ENCODE measurements at places on chromosomes 12 and 14.

DNA sequence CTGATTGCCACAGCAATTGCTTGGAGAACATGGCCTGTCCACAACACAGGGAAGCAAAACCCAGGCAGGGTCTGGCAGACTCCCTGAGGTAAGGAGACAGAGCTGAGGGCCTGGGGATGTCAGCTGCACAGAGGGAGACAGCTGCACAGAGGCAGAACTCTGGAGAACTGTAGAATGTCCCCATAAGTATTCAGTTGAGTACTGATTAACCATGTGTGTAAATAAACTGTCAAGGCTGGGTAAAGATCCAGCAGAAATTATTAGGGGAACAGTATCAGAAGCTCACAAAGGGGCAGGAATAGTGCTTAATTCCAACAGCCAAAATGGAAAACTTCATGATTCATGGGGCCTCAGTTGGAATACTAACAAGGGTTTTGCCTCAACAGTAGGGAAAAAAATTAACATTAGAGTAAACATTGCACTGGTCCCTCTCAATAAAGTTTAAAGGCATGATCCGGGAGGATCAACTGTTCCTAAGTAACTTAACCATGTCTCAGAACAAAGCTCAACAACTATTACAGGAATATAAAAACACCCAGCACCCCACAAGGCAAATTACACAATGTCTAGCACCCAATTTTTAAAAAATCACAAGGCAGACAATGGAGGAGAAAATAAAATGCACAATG, 201.3 kb upstream of the RASSF8 start:
- no peak for DNase-seq

- DNase-seq, result peak; percentile 41
Measured at GRCh38 chr12:104456950-104457745, 400 bp downstream of the CHST11 start.

GRCh38 chr12:89948271-89949175, 239.9 kb upstream of the ATP2B1 start:
- no peak for DNase-seq

GRCh38 chr12:111175396-111176094, 193.3 kb downstream of the PHETA1 start:
- no peak for DNase-seq

DNA sequence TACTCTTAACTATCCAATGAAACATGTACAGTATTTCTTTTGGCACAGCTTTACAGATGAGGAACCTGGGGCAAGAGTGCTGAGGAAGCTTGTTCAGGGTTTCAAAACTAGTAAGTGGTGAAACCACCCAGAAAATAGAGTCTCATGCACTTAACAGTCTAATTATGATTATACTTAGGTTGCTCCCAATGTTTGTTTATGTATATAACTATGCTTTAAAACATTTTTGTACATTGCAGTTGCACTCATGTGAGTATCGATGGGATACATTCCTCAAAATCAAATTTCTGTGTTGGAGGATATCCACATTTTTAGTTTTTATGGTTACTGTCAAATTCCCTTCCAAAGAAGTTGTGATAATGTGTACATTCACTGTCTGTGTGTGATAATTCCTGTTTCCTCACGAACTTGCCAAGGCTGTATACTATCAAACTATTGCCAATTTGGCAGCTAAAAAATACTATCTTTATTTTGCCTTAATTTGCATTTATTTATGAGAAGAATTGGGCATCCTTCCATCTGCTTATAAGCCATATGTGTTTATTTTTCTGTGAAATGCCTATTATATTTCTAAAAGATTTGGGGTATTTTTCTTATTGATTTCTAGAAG, 143.9 kb upstream of the SSTR1 start:
- DNase-seq, result no peak

DNA sequence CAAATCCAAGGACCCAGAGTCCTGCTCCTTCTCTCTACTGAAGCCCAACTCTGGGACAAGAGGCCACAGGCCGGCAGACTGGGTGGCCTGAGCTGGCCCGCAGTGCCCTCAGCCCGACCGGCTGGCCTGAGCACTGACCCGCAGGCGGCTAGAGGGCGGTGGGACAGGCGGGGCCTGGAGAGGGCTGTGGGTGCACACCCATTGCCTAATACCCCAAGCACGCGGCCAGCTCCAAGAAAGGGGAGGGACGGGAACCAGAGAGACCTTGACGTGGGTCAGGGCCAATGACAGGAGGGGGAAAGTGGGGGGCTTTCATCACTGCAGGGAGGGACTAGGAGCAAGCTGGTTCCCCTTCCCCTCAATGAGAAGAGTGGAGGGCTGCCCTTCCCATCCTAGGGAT, 2.0 kb upstream of the WNT10B start:
- DNase-seq, result no peak

- peak; percentile 35 for DNase-seq
Measured at GRCh38 chr12:101773650-101774162, 34.4 kb upstream of the SYCP3 start.

GRCh38 chr14:76996563-76997146, 31.9 kb downstream of the IRF2BPL start:
- DNase-seq, result no peak

DNA sequence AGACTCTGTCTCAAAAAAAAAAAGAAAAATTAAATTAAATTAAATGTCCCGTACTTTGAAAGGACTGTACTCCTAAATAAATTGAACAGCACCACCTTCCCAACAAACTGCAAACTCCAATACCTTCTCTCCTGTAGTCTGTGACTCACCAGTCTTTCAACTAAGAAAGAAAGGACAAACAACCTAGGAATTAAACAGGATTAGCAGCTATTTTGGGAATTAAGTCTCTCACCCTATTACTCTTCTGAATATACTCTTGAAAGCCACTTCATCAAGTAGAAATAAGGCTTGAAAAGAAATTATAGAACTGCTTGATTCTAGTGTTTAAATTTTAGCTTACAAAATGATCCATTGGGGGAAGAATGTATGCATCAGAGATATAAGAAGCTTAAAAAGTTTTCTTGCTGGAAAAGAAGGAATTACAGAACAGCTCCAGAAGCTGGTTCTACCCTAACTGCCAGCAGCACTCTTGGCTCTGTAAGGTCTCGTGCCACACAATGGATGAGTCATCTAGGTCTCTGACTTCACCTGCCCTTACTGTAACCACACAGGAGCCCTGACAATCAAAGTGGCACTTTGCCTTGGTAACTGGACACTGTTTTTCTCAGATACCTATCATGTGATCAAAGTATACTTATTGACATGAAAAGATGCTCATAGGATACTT, 57.0 kb upstream of the CERS5 start:
- DNase-seq, result no peak

- DNase-seq, result no peak
Measured at GRCh38 chr12:95547522-95548055, 3.7 kb downstream of the USP44 start.

DNA sequence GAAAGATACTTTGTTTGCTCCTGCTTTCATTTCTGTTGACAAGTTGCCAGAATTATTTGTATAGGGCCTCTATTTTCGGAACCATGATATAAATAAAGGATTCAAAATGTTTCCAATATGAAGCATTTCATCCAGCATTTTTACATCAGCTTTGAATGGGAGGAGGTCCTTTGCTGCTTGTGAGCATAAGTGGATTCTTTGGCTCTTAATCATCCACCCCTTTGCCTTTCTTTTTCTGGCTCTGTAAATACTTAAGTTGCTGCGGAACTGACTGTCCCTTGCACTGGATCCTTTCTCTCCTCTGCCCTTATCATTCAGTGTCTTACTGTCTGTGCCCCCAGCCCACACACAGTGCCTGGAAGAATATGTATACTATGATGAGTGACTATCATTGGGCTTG, 357.3 kb upstream of the RGS6 start:
- DNase-seq, result no peak

DNA sequence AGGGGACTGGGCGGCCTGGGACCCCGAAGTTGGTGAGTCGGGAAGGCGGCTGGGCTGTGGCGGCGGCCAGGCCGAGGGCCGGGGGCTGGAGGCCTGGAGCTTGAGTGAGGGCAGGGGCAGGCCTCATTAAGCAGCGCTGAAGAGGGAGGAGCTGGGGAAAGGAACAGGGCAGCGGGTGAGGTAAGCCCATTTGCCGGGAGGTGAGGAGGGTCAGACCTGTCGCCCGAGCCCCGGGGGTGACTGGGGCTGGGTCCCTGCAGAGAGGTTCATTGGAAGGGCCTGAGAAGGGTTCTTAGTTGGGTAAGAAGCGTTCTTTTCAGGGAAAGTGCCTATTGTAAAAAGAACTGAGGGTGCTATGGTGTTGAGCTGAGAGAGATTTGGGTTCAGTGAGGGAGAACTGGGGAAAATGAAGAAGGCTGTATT, 441 bp downstream of the RAB5B start:
- DNase-seq, result peak; percentile 55

GRCh38 chr12:45518291-45519235, 210.9 kb upstream of the ARID2 start:
- DNase-seq, result no peak

DNA sequence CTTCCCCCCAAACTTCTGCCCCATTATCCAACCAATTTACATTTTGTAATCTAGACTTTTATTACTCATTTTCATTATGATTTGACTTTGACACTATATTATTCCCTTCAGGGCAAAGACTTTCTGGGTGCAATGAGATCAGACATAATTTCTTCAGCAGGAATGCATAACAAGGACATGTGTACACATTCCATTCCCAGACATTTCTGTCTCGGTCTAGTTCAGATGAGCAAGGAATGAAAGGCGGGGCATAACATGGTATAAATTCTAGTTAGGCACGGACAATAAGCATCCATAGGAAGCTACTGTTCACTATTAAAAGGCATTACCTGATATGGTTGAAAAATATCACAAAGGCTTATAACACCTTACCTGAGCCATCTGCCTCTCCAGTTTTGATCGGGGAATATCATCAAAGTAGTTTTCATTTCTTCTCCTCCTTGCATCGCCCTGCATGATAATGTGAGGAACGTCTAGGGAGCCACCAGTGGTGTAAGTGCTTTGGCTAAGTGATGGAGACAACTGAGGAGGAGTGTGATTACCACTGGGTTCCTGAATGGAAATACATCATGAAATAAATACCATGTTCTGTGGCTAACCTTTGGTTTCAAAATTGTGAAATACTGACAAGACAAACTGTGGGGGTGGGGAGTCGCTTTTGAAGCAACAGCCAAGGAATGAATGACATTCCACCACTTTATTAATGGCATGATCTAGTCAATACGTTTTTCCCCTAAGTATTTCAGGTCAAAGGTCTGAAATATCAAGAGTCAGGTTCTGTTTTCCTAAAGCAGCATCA, 183.9 kb downstream of the APAF1 start:
- no peak for DNase-seq

- DNase-seq, result no peak
Measured at GRCh38 chr14:92728759-92729364, 19.6 kb downstream of the LGMN start.

GRCh38 chr12:51076236-51076930, 7.0 kb downstream of the CSRNP2 start:
- DNase-seq, result no peak

- DNase-seq, result no peak
Measured at GRCh38 chr14:34119107-34119858, 168.4 kb upstream of the EGLN3 start.

- no peak for DNase-seq
Measured at GRCh38 chr12:41801261-41801660, 343.4 kb downstream of the GXYLT1 start.

- DNase-seq, result no peak
Measured at GRCh38 chr14:95713596-95714371, at the start of gene TCL1A. TCL1A (minus strand) TSS chr14:95714125; CDS start chr14:95714066, 59 bp downstream.

DNA sequence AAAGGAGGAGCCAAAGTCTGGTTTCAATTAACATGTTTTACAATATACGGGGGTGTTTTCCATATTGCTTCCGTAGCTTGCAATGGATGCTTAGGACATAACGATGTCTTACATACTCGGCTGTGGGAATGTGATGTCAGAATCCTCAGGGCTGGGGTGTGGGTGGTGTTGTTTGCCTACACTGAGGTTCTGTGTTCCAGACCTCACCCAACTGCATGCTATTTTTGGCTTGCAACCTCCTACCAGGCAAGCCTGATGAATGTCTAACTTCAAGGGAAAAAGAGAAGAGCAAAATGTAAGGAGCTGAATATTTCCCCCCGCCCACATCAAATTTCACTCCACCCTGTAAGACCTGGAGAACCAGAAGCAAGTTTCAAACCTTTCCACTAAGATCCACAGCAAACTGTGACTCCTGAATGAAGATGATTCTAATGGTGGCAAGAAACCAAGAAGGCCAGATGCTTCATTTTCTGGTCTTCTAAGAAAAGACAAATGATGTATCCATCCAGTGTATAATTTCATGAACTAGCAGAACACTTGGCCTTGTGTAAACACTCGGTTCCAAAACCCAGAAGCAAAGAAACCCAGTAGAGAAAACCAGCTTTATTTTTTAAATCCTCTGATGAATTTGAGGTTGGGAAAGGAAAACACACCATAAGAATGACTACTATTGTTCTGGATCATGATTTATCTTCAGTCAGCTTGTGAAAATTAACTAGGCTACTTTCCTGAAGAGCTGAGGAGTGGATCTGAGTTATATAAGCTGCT, 227.9 kb downstream of the DACT1 start:
- DNase-seq, result no peak

DNA sequence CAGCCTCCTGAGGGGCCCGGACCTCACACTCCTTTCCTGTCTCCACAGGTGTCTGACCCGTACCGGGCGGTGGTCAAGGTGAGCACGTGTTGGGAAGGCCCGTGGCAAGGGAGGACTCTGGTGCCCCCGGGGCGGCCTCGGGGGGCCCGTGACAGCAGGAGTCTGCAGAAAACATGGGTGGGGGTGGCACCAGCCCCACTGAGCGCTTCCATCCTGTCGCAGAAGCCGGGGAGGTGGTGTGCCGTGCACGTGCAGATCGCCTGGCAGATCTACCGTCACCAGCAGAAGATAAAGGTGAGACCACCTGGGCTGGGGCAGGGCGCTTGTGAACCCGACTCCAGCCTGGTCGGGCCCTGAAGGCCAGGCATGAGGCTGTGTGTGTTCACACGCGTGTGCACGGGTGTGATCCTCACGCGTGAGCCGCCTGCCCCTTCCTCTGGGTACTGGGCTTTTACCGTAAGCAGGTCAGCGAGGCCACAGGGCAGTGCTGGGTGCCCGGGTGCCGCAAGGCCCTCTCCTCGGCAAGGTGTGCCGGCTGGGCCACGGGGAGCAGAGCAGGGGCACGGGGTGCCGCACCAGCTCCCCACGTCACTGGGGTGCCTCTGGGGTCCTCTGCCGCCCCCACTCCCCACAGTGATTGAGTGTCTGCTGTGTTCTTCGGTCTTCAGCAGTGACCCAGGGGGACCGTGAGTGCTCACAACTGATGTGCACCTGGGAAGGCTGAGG, 35.9 kb downstream of the LRCOL1 start:
- no peak for DNase-seq

- no peak for DNase-seq
Measured at GRCh38 chr12:16224196-16224595, 53.3 kb downstream of the SLC15A5 start.
